Transverse colon (tissue), 4 donors: ENCODE measurements at places on chromosomes 5 and 9. TPM values are rescaled to one million over a fixed set of nuclear protein-coding genes. Genes with fewer than 3 reads are reported as not detected.
A peak's percentile ranks its signal among the peaks of the same experiment; 100 is the strongest.

The SPAG8 gene
- total RNA-seq, result not detected

The WNK2 gene
- 618 TPM for total RNA-seq

DNA sequence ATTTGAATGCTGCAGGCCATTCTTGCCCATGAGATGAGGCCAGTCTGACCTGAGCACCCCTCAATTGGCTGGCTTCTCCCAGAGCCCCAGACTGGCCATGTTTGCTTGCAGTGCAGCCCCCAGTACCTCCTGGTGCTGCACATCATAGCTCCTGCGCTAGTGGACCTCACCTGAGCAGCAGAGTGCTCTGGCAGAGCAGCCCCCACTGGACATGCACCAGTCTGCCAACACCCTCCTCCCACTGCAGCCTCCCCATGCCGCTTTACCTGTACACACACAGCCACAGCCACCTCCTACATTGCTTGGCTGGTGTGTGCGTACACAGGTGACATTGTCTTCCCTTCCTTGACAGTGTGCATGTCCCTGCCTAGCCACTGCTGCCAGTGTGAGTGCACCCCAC lies 940.2 kb downstream of the EFNA5 start:
- no peak for DNase-seq

DNA sequence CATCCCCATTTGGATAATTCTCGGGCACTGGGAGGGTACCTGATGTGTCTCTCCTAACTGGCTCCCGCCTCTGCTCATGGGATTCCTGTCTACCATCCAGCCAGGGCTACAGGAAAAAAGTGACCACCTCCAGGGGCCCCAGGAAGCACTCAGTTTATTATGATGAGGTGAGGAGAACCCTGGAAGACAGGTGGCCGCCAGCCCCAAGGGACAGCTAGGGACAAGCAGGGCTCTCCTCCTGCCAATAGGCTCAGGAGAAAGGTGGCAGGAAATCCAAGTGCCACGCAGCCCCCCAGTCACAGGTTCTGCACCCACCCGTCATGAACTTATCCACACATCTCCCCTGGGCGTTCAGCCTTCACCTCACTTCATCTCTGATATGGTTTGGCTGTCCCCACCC lies 61.5 kb upstream of the ZNF354A start:
- DNase-seq, result no peak

DNA sequence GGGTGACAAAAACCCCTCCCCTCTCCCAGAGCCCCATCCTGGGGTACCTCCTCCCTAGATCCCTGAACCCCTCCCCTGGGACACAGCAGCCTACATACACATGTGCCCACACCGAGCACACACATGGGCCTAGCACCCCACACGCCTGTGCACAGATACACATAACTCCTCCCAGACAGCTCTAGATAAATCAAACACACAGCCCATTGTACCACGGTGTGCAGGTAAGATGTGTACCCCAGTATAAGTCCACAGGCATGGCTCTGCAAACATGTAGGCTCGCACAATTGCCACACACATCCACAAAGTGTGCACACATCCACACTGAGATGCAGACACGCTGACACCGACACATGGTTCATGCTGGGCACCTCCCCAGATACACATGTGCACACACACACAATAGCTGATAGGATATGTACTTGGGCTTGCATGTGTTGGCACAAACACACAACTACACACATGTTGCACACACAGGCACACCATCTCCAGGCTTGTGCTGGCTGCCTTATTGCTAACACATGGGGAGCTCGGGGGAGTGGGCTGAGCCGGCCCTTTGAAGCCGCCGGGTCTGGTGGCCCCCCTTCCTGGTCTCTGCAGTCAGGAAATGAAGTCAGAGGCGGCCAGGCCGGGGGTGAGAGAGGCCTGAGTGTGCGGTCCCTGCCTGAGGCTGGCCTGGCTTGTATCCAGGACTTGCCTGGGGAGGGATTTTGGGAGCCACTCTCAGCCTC lies 30.2 kb downstream of the GOLGA2 start:
- no peak for DNase-seq

The PCDHA9 gene
- 1.00 TPM for total RNA-seq

GRCh38 chr5:61055434-61056006 lies 106.7 kb downstream of the SMIM15 start:
- no peak for DNase-seq

DNA sequence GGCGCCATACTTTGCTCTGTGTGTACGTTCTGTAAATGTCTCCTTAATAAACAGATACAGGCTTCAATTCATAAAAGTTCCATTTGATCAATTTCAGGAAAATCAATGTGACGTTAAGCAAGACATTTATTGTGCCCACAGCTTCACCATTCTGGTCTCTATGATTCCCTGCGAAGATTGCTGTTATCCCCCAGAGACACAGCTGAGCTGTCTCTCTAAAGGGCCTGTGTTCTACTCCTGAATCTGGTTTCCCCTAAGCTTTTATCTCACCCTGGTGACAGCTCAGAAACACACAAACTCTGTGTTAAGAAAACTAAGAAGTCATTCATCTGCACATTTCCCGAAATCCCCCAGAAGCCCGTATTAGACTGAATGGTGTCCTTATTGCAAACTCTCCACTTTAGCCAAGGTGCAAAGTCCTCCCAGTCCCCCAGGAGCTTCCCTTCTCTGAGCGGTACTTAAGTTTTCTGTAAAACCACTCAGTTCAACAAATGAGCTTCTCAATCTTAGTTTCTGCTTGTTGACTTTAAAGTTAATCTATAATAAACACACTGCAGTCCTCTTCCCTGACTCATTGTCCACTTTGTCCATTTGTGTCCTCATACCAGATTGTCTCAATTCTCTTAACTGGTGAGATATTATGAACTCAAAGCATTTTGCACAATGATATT lies 1.4 kb upstream of the C5orf15 start:
- no peak for DNase-seq

The GRIN1 gene
- not detected for total RNA-seq

DNA sequence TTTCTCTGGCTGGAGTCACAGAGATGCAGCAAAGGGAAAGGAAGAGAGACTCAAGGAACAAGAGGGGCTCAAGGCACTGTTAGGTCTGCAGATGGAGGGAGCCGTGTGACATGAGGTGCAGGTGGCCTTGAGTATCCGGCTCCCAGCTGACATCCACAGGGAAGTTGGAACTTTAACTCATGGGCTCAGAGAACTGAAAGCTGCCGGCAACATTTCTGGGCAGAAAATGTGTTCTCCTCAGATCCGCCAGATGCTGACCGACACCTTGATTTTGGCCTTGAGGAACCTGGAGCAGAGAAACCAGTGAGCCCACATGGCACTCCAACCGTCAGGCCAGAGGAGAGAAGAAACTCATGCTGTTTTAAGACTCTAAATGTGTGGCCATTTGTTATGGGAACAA lies 258.1 kb upstream of the IRX2 start:
- no peak for DNase-seq

DNA sequence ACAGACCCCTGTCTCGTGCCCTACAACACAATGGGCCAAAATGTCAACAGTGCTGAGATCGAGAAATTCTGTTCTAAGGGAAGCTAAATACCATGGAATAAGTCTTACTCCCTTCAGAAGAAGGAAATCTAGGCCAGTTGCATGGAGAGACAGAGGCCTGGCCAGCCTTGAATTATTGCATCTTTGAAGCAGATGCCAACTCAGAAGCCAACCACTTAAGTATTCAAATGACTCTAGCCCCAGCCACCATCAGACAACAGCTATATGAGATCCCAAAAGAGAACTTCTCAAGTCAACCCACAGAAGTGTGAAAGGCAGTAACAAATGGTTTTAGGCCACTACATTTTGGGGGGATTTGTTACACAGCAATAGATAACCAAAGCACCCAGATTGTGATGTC lies 180.1 kb downstream of the ACTL7B start:
- DNase-seq, result no peak

DNA sequence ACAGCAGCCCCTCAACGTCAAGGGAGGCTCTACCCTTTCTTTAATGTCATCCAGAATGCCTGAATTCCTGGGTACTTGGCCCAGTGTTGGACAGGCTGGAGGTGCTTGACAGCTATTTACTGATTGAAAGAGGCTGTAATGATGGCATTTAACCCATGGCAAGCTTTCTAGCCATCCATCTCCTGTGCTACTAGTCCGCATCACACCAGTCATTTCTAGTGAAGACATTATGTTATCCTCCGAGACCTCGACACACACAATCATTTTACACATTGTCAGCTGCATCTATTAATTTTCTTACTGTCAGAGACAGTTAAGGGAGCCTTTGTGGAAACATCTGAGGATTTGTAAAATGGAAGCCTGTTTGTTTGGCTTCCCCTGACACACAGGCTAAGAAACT lies 149.3 kb upstream of the FSTL4 start:
- no peak for DNase-seq

GRCh38 chr5:180100621-180101450 lies 29.3 kb upstream of the RNF130 start:
- DNase-seq, result no peak

The CYLC2 gene
- total RNA-seq, result not detected

DNA sequence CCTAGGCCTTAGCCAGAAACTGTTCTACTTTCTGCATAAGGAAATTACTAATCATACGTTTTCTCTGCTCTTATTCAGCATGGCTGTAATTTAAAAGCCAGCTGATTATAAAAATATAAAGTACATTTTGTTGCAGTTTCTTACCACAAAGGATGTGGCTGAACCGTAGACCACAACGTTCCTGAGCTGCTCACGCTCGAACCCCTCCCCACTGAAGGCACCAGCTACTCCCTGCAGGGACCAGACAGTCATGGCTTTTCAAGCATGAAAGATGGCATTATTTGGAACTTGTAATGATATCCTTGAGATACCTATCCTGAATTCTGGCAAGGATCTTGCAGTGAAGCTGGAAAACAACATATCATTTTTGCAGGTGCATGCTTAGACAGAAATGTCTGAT lies 91.8 kb upstream of the DMRT1 start:
- DNase-seq, result peak; percentile 45
